ENCODE measurements at places on chromosomes 6 and 20.

GRCh38 chr20:1191299-1191698, 6.5 kb upstream of the TMEM74B start:
- no peak for DNase-seq

GRCh38 chr20:19709635-19710335, 48.3 kb upstream of the RIN2 start:
- DNase-seq = no peak

GRCh38 chr20:32534661-32535240, 50.4 kb downstream of the NOL4L start:
- no peak for DNase-seq

DNA sequence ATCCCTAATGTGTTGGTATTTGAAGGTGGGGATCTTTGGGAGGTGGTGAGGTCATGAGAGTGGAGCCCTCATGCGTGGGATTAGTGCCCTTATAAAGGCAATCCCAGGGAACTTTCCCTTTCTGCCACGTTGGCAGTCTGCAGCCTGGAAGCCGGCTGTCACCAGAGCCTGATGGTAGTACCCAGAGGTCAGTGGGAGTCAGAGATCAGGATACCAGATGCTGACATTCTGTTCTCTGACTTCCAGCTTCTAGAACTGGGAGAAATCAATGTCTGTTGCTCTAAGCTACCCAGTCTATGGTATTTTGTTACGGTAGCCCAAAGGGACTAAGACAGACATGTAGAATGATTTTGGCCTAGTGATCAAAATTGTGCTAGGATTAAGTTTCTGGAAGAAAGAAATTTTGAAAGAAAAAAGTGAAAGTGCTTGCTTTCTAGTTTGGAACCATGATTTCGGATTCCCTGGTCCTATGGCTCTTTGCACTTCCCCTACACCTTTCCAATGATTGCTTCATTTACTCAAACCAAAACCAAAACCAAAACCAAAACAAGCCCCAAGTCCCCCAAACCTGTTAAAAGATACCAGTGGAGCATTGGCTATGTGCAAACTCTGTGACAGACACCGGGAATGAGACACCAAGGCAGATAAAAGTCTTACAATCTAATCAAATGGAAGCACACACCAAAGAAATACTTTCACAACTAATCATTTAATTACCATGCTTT, 173.7 kb upstream of the ZNF217 start:
- DNase-seq = no peak

DNA sequence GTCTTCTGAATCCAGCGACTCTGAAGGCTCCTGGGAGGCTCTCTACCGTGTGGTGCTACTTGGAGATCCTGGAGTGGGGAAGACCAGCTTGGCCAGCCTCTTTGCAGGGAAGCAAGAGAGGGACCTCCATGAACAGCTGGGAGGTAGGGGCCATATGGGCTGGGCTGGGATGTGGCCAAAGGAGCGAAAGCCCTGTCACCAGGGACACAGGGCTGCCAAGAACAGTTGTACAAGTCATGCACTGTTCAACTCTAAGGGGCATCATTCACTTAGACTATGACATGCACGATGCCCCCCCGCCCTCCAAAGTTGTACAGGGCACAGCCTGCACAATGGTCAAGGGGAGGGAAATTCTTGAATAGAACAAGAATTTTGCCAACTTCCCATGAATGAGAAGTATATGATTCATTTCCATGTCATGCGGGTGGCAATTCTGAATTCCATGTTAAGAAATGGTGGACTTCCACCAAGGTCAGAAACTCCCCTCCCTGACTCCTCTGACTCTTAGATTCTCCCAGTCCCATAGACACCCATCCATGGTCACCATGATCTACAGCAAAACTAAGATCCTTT, 1.6 kb downstream of the REM1 start:
- DNase-seq = no peak

- DNase-seq = no peak
These were observed 60.7 kb upstream of the ADGRG6 start for GRCh38 chr6:142241061-142241460.

DNA sequence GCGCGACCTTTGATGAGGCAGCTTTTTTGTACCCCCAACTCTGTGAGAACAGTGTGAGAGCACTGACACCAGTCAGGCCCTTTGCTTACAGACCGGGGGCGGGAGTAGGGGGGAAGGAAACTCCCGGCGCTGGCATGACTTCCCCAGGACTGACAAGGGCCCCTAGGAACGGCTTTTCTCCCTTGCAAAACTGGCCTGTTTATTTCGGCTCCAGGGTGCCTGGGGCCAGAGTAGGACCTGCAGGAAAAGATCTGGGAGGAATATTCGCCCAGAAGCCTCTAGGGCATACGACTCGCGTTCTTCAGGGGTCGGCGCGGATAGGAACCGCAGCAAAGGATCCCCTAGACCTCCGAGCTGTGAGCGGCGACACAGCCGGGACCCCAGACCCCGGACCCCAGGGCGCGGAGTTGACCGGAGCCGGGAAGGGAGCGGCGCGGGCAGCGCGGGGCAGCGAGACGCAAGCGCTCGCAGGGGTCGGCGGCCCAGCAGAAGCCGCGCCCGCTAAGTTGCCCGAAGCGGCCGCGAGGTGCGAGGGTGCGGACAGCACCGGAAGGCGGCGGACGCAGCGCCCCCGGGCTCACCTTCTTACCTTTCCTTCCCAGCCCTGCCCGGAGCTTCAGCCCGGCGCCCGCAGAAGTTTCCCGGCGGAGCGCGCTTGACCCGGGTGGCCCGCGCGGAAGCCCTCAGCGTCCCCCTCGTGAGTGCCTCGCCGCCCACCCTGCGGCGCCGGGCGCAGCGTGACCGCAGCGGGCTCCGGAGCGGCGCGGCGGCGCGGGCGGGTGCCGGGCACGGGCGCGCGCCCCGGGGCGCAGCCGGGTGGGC, at the start of gene POPDC3:
Gene POPDC3, minus strand, starts transcription at position 771 of the 822 bp plus-strand sequence. CDS start 18,105 bp downstream, outside the sequence.
- peak; percentile 62 for DNase-seq

GRCh38 chr6:28203201-28203600, 21.9 kb upstream of the ZSCAN9 start:
- DNase-seq = no peak

GRCh38 chr6:31267651-31268368, 4.1 kb downstream of the HLA-C start:
- no peak for DNase-seq

DNA sequence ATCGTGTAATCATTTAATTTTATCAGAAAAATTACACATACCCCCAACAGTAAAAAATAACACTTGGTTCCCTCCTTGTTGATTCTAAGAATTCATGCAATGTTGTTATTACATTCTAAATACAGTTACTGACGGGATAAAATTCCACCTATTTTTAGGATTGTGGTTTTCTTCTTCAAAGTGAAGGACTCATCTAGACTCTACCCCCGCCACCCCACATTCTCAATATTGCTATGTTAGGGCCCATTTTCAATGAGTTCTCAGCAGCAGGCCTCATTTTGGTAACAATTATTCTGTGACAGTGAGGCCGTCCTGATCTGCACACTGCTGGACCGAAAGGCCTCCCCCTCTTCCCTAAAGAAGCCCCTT, 43.5 kb downstream of the PREX1 start:
- no peak for DNase-seq

DNA sequence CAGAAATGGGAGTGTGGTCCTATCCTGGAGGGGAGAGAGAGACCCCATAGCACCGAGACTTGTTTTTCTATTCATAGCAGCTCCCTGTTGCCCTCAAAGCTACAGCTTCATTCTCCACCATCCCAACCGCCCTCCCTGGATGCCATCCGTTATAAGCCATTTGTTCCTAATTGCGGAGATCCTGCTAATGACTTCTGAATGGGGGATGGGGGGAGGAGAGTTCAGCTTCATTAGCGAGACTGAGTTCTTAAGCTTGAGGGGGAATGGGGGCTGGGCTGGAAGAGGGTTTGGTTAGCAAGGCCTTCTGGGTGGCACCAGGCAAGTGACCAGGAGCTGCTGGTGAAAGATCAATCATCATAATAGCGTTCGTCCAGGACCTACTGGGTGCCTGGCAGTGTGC, 27.1 kb downstream of the FOXP4 start:
- no peak for DNase-seq

DNA sequence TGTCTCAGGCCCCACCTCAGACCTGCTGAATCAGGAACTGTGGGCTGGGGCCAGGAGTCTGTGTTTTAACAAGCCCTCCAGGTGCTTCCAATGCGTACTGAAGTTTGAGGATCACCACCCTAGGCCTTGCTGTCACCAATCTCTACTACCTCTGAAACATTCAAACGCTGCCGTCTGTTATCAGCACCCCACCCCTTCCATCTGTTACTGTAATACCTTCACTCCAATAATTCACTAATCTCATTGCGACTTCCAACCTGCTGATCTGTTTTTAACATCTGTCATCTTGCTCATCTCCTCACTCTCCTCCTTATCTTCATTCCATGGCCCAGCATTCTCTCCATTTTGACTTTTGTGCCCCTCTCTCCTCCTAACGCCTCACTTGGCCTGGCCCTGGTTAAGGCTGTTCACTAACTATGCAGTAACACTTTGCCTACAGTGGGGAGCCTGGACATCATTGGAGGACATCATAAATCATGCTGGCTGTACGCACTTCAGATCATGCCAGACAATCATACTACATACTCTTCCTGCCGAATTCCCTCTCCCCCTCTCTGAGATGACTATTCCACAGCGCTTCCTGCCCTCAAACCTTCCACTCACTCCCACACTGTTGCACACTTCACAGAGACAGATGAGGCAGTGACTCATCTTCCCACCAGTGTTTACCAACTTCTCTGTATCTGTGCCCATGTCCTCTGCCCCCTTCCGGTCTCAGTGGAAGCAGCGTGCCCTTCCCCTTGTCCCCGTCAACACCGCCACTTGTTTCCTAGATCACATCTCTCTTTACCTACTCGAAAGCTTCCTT, 3.0 kb upstream of the GUCA1B start:
- DNase-seq = no peak

DNA sequence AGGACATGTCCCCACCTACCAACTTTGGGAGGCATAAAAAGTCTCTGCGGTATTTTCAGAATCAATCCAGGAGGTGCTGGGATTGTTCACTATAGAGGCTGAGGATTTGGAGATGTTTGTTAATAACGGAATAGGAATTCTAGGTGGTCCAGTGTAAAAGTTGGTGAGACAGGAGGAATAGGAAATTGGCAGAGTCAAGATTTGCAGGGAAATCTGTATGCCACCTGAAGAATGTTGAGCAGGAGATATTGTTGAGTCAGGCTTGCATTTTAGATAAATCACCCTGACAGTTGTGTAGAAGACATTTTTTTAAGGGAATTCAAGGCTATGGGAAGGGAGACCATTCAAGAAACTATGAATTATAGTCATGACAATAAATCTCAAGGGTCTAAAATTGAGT, 124.8 kb downstream of the COL12A1 start:
- DNase-seq = no peak

- peak; percentile 69 for DNase-seq
These were observed 37.7 kb downstream of the KCNQ2 start for GRCh38 chr20:63434599-63435378.

DNA sequence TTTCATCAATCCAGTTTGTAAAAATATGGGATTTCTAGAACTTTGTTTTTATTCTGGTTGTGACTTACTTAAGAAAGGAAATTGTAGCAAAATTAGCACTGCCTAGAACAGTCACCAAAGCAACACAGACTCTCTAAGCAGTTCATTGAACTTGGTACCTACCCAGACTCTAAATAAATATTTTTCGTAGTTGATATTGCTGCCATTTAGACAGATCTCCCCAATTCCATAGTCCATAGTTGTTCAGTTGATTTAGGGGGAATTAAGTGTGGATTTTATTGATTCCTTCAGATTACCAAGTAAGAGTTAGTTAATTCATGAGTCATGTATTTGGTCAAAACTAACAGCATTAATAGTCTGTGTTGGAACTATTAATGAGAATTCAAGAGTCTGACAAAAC, 822.5 kb downstream of the DHX35 start:
- DNase-seq = no peak

GRCh38 chr6:56618050-56618449, 24.6 kb downstream of the DST start:
- no peak for DNase-seq

GRCh38 chr20:44768256-44768655, 22.6 kb downstream of the KCNK15 start:
- no peak for DNase-seq

DNA sequence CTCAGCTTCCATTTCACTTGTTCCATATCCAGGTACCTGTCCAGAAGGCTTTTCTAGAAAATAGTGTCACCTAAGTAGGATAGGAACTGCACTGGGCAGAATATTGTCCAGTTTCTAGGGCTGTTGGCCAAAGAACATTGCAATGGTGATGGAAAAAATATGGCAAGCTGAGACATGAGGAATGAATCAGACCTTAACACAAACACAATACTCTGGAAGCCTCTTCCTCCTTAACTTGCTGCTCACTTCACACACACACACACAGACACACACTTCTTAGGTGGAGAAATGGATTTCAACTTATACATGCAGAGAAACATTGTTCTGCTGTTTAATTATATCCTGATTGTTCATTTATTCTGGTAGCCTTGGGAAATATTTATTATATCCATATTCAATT, 203.0 kb upstream of the RGS17 start:
- DNase-seq = no peak

DNA sequence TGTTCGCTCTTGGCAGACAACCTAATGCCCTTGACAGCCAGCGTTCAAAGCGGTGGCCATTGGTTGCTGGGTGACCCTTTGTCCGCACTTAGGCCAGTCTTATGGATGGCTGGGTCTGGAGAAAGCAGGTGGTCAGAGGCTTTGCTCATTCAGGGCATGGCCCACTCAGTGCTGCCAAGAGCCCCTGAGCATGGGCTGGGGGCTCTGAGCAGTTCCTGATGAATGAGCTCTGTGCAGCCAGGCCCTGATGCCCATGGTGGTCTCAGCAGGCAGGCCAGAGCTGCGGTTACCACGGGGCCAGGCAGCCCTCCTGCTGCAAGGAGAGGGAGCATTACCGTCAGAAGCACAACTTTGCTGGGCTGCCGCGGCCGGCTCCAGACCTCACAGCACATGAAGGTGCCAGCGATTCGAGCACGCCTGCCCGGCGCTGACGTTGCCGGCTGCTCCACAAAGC, 36.3 kb downstream of the CDH4 start:
- no peak for DNase-seq

DNA sequence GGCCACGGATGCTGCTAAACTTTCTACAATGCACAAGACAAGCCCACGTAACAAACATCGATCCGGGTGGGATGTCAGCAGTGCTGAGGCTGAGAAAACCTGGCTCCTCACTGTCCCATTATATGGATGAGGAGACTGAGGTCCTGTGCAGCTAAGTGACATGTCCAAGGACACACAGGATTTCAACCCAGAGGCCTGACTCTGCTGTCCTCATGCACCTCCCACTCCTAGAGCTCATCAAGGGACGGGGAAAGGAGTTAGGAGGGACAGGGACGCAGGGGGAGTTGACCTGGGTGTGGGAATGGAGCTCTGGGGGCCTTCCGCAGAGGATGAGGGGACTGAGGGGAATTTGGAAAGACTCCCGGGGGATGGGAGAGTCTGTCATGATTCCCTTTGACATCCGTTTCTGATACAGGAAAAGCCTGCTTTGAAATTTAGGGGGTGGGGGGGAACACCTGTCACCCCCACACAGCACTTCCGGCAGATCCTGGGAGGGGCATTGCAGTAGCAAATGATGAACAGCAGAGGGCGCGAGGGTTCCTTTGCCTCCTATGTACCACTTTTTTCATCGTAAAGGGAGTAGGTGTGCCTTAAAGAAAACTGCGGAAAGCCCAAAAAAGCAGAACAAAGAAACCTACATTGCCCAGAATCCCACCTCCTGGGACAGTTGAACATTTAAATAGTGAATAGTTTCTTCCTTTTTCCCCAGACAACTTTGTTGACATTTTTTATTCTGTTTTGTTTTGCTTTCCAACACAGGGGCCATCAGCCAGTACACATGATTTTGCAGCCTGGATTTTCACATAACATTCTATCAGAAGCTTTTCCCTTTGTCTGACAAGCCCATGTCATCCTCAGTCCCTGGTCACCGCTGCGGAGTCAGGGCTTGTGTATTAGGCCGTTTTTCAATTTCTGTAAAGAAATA, 48.6 kb downstream of the SLC2A10 start:
- DNase-seq = peak; percentile 39
